ENCODE measurements at places on chromosomes 4 and X.

GRCh38 chr4:10198365-10198764, 81.8 kb upstream of the WDR1 start:
- DNase-seq, result no peak

DNA sequence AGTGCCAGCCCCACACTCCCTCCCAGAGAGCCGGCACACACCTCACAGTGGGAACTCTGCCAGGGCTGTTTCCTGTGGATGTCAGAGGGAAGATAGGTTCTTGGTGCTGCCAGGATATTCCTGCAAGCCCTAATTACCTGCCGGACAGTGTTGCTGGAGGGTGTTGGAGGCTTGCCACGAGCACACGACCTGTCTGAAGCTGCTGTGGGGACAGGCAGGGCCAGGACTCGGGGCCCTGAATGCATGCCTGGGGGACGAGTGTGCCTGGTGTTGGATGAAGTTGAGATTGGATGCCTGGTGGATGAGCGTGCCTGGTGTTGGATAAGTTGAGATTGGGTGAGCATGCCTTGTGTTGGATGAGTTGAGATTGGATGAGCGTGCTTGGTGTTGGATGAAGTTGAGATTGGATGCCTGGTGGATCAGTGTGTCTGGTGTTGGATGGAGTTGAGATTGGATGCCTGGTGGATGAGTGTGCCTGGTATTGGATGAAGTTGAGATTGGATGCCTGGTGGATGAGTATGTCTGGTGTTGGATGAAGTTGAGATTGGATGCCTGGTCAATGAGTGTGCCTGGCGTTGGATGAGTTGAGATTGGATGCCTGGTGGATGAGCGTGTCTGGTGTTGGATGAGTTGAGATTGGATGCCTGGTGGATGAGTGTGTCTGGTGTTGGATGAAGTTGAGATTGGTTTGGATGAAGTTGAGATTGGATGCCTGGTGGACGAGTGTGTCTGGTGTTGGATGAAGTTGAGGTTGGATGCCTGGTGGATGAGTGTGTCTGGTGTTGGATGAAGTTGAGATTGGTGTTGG, 23.2 kb upstream of the UVSSA start:
- no peak for DNase-seq

GRCh38 chrX:132413459-132413858, 75.4 kb downstream of the MBNL3 start:
- DNase-seq, result no peak

- DNase-seq, result no peak
Measured at GRCh38 chrX:45824471-45824870, 623.8 kb upstream of the DIPK2B start.

- DNase-seq, result no peak
Measured at GRCh38 chrX:43456063-43456462, 200.0 kb upstream of the MAOA start.

DNA sequence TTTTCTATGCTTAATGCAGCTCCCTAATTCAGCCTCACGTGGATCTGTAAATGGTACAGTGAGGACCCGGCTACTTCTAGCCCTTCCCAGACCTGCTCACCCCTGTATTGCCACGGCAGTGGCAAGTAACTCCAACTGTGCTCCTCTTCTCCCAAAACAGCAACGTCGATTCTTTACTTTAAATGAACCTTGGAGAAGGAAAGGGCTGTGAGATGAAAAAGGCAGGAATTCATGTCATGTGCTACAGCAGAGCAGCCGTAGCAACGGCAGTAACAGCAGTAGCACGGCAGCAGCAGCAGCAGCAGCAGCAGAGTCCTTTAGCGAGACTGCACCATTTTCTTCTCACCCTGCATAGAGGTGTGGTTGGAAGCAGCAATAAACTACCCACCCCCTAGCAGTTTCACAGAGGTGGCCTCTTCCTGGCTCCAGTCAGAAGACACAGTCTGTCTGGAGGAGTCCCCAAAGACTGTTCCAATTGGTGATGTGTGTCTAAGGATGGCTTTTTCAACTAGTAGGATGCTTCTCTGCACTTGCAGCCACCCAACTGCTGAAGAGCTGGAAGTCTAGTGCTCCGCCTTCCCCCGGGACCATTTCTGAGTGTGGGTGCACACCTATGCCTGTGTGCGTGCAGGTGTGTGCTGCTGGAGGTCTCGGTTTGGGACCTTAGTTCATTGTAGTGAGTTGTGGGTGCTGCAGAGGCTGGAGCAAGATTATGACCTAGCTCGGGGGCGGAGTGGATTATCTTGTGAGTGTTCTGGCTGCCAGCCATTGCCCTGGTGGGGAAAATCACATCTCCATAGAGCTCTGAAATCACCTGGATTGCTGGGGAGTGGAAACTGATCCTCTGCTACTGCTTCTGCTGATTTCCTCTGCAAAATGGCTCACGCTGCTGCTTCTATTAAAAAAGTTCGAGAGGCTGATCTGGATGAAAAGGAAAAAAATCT, 67.2 kb downstream of the ANK2 start:
- no peak for DNase-seq

DNA sequence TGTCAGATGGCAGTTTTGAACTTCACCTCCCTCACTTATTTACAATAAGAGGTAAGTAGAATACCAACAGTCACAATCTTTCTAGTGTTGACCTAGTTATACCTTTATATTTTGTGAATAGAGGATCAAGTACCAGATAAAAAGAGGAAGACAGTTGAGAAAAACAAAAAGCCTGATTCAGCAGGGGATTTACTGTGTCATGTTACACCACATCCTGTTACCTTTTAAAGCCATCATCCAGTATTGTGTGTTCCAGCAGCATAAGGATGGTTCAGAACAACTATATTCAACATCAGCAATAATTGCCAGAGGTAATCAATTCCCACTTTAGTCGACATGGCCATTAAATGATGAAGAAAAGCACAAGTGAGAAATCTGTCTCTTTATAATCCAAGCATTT, 21.3 kb upstream of the CXCL6 start:
- peak; percentile 70 for DNase-seq

GRCh38 chr4:67201334-67201733, 344.0 kb downstream of the CENPC start:
- DNase-seq, result no peak

- DNase-seq, result no peak
Measured at GRCh38 chr4:62119195-62119594, 919.1 kb downstream of the ADGRL3 start.

- DNase-seq, result no peak
Measured at GRCh38 chrX:135437867-135438733, 16.4 kb downstream of the SMIM10L2A start.

DNA sequence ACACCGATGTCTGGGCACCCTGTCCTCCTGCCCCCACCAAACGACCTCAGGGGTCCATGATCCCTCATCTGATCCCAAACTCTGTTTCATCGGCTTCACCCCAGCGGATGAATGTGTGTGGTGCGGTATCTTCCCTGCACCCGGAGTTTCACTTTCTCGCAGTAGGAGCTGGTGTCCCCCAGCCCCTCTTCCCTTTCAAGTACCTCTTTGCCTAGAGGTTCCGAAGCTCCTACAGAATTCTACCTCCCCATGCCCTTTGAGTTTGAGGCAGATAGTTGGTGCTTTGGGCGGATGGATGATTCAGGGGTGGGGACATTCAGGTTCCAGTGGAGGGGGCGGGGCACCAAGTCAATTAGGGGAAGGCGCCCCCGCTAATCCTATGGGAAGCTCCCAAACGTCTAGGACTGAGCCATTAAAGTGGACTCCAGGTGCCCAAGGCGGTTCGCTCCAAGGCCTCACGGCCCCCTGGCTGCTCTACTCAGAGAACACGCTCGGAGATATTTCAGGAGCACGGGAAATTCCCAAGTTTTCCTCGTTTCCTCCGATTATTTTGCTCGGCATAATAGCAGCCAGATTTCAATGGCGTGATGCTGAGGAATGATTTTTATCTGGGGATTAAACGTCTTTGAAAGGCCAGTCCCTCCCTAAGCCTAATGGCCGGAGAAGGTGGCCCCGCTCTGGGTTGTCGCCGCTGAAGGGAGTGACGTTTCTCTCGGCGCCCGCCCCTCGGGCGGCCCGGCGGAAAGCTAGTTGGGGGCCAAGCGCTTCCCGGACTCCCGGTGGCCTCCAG, 1.3 kb downstream of the MSX1 start:
- no peak for DNase-seq

GRCh38 chrX:11113731-11114130, 2.6 kb downstream of the HCCS start:
- DNase-seq, result no peak

- DNase-seq, result no peak
Measured at GRCh38 chr4:174193438-174194374, 89.8 kb downstream of the FBXO8 start.

GRCh38 chr4:10354746-10355145, 102.5 kb downstream of the ZNF518B start:
- DNase-seq, result no peak

GRCh38 chrX:154368630-154369448, 5.6 kb downstream of the FLNA start:
- DNase-seq, result no peak

- DNase-seq, result no peak
Measured at GRCh38 chr4:18134111-18134510, 112.6 kb upstream of the LCORL start.

DNA sequence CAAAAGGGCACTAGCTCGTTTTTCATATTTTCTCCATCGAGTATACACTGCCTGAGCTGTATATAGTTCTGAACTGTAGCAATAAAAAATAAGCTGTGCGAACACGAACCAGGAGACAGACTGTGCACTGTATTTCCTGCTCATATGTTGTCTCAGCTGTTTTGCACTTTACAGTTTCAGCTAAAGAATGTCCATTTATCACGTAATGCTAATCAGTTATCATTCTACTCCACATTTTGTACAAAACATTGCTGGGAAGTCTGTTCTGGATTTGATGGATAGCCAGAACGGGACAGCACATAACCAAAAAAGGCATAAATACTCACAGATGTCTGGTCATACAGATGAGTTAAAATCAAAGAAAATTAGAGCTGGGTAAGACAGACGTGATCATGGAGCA, 315.5 kb upstream of the ADGRL3 start:
- no peak for DNase-seq

GRCh38 chr4:3285558-3286334, 7.1 kb upstream of the RGS12 start:
- no peak for DNase-seq

DNA sequence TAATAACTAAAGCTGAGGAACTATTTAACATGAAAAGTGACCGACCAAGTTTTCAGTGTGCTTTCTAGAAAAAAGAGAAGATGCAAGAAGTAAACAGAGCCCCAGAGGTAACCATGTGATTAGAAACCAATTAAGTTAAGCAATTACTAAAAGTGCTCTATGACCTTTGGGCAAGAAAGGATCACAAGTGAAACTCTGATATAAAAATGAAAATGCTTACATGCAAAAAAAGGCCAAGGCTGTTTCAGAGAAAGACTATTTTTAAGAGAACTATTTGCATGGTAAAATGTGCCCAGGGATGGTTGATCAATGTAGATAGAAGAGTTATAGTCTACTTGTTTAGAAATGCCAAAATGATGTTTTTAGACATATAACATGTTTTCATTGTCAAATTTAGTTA, 22.0 kb downstream of the KLHL15 start:
- DNase-seq, result no peak

DNA sequence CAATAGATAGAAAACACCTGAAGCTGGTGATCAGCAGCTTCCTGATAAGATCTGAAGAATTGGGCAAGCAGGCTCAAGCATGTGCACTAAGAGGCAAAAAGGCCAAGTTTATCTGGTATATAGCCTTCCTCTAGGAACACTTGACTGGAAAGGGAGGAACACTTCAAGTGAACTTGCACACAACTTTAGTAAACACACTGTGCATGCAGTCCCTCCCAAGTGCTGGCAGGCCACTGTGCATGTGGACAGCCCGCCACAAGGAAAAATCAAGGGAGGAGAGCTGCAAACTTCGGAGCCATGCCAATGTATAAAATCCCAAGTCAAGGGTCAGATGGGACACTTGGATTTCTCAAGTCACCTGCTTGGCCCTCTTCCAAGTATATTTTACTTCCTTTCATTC, 645.8 kb upstream of the NDST4 start:
- no peak for DNase-seq

DNA sequence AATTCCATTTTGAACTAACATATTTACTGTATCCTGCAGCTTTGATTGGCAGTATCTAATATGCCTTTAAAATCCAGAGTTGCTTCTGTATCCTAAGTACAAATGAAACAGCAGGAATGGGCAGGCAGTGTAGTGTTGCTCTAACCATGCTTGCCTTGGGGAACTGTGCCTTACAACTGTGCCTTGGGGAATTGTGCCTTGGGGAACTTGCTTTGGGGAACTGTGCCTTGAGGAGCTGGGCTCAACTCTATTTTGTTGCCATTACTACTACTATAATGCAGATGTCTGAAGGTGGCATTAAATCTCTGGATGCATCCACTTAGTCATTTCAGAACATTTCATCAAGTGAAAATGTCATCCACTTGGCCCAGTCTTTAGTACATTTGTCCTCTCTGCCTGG, 6.9 kb downstream of the CXCL3 start:
- no peak for DNase-seq

DNA sequence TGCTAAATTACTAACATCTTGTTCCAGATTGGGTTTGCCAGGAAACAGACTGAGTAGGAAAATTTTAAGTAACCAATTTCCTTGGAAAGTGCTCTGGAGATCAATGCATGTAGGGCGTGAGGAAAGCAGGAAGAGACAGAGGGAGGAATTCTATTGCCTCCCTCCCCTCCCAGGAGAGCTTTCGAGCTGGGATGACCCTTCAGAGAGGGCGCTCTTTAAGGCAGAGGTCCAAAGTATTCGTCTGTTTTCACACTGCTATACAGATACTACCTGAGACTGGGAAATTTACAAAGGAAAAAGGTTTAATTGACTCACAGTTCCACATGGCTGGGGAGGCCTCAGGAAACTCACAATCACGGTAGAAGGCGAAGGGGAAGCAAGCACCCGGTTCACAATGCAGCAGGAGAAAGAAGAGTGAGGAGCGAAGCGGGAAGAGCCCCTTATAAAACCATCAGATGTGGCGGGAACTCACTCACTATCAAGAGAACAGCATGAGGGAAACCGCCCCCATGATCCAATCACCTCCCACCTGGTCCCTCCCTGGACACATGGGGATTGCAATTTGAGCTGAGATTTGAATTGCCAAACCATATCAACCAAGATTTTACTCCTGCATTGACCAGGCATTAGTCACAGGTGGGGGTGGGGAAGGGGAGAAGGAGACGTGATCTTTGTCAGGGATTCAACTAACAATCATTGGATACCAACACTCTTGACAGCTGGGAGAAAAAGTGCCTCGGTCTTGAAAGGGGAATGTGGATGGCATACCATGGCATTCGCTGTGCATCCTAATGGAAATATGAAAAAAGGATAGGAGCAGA, 63.8 kb downstream of the SLITRK2 start:
- DNase-seq, result no peak

GRCh38 chrX:16308773-16309172, 141.5 kb downstream of the MAGEB17 start:
- no peak for DNase-seq

- peak; percentile 12 for DNase-seq
Measured at GRCh38 chr4:7398104-7398423, 36.7 kb downstream of the PSAPL1 start.

DNA sequence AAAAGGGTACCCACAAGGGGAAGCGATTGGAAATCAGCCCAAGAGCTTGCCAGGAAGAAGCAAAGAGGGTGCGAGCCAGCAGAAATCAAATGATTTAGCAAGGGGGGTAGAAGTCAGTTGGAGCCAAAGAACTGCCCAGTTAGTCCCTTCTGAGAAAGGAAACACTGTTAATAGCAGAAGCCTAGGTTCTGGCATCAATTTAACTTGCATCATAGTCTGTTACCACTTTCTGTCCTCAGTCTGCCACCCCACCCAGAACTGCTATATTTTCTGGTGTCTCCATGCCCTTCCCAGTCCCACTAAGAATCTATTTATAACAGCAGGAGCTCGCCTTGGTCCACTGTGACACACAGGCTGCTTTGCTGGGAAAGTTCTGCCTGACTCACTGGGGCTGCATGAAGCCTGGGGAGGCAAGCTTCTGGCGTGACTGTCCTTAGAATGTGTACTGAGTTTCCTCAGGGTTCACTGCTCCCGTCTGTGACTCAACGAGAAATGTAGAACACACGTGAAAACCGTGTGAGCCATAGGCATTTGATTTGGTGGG, 157.8 kb upstream of the TTC29 start:
- no peak for DNase-seq

Data from thymus (tissue), 14 donors.